ENCODE measurements at places on chromosomes 3 and 15.

DNA sequence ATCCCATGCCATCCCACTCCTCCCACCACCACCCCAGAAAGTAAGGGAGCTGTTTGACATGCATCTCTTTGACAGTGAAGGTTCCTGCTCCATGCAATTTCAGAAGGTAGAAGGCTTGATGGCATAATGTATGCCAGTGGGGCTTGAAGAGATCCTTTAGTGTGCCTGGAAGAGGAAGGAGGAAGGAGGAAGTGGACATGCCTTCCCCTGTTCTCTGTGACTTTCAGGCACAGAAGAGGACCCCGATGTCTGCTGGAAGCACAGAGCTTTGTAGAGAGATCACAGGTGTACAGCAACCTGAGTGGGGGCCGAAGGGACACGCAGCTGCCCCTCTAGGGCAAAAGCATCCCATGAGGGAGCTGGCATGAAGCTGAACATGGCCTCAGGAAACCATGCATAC is 171.6 kb downstream of the CD47 start:
- DNase-seq, result no peak

DNA sequence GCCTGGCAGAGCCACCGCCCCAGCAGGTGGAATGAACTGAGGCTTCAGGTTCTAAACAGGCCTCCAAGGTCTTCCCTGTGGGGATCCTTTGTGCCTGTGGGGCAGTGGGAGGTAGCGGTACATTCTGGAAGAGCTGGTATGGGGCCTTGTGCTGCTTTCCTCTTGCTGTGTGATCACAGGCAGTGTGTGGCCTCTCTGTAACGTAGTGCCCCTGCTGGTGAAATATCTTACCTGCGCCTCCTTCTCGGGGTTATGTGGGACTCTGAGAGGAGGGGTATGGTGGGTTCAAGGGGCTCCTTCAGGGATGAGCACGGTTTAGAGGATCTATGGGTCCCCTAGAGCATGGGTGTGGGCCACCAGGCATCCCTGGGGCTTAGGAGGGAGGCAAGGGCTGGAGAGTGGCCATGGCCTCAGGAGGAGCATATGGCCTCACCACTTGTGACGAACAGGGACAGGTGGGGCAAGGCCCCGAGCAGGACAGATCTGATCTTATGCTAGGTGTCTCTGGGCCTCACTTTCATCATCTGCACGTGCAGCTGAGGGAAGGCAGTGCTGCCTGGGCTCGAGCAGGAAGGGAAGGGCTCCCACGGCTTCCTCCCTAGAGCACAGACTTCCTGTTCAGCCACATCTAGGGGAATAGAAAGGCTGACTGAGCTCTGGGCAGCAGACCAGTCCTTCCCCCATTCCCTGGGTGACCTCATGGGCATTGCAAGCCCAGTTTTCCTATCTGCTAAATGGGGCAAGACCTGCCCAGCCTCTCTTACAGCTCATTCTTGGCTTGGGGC is 1.9 kb upstream of the ALS2CL start:
- DNase-seq, result no peak

DNA sequence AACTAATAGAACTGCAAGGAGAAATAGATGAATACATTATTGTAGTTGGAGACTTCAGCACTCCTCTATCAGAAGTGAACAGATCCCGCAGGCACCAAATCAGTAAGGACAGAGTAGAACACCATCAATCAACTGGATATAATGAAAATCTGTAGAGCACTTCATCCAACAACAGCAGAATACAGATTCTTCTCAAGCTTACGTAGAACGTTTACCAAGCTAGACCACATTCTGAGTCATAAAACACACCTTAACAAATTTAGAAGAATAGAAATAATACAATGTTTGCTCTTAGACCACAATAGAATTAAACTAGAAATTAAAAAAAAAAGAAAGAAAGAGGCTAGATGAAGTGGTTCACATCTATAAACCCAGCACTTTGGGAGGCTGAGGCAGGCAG is 70.7 kb upstream of the NEDD4 start:
- DNase-seq, result no peak

DNA sequence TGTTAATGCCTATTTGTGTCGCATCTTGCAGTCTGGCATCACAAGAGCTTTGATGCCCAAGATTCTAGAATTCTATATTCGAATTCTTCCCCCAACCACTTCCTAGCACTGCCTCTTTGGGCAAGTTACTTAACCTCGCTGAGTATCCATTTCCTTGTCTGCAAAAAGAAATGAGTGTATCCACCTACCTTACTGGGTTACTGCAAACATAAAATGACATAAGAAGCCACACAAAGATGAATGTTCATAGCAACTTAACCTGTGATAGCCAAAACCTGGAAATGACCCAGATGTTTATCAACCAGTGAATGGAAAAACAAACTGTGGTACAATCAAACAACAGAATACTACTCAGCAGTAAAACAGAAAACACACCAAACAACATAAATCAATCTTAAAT is 24.9 kb downstream of the RFTN1 start:
- no peak for DNase-seq

DNA sequence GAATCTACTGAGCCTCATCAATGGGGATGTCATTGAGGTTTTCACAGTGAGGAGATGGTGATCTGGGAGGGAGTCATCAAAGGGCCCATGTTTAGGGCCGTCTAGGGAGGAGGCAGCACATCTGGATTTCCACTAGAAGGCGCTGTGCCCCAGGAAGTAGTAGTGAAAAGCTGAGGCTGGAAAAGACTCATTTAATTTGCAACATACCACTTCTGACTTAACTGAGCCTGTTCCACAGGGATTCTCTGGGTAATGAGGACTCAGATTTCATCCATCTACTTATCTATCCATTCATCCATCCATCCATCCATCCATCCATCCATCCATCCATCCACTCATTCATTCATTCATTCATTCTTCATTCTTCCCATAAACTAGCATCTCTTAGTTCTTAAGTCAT is 17.4 kb upstream of the SHF start:
- no peak for DNase-seq

GRCh38 chr3:149609595-149609994 is 48.2 kb downstream of the WWTR1 start:
- DNase-seq, result no peak

GRCh38 chr3:194973366-194974000 is 287.8 kb downstream of the FAM43A start:
- no peak for DNase-seq

DNA sequence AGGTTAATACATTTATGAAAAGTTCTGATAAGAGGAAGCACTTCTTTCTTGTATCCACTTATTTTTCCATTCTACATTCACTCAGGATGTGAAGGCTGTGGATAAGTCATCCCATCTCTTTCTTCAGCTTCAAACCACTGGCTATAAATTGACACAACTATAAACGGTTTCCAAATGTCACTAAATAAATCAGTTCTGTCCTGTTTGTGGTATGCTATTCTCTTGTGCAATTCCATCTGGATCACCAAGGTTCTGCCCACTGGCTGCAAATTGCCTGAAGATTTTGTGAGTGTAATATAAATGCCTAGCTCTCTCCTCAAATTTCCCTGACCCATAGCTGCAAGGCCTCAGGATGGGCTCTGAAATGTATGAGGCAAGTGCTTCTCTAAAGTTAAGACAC is 7.1 kb upstream of the LMOD3 start:
- no peak for DNase-seq

GRCh38 chr3:123401836-123402530 is 46.9 kb downstream of the ADCY5 start:
- no peak for DNase-seq

DNA sequence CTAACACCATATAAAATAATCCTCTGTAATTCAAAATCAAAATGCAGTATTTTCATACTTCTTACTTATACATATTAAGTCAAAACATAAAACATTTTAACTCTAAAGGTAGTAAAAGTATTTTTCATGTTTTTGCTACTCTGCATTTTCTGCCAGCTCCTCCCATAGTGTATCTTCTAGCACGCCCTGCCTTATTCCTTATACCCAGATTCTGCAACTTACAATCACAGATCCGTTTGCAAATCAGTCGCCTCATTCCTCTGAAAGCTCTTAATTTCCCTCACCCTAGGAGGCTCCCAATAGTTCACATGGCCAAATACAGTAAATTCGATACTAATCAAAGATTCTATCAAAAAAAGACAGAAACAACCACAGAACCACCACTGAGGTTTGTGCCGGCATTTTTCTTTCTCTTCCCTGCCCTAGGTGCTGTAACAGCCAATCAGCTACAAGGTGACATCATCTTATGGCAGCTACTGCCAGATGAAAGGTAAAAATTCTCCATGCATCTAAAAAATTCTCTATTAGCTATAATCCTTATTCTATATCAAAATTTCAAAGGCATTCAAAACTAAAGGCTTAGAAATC is 72.9 kb downstream of the CLASP2 start:
- no peak for DNase-seq
